ENCODE measurements at places on chromosomes 11 and 22.

GRCh38 chr22:37566329-37566837 lies 6.1 kb downstream of the CDC42EP1 start:
- DNase-seq = no peak

- no peak for DNase-seq
Measured at GRCh38 chr11:64716473-64717267, 6.3 kb downstream of the NRXN2 start.

DNA sequence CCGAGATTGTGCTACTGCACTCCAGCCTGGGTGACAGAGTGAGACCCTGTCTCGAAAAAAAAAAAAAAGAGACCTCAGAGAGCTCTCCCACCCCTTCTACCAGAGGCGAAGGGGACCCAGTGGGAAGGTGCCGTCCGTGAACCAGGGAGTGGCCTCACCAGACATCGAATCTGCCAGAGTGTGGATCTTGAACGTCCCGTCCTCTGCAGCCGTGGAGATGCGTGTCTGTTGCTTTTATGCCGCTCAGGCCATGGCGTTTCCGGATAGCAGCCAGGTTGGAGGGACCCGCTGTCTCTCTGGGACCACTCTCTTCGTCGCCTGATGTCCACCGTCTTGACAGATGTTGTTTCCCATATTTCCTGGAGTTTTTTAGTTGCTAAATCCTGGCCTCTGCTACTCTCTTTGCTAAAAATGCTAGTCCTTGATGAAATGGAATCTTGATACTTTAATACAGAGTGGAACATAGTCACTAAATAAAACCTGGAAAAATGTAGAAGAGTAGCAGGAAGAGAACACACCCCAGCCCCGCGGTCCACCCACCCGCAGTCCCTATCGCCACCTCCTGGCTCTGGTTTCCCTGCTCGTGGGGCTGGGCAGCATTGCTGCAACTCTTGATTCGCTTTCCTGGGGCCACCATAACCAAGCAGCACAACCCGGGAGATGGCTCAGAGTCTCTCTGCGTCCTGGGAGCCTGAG lies 12.0 kb upstream of the MUC6 start:
- DNase-seq = no peak

GRCh38 chr22:49975543-49976389 lies 15.2 kb downstream of the PIM3 start:
- no peak for DNase-seq

GRCh38 chr22:17744430-17744829 lies 29.8 kb downstream of the BID start:
- no peak for DNase-seq

DNA sequence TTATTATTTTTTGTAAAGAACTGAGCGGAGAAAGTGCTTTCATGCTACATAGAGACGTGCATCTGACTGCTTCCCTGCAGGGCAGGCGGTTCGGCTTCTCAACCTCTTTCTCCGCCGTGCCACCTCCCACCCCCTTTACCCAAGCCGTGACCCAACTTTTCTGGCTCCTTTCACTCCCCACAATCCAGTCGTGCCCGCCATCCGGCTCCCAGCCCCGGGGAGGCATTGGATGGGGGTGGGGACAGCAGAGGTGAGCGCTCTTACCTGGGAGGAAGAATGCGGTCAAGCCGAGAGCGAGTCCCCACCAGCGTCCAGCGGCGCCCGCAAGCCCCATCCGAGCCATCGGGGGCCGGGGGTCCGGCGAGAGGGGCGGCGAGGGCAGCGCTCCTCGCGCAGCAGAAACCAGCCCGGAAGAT lies 781 bp downstream of the NECTIN1 start:
- no peak for DNase-seq

DNA sequence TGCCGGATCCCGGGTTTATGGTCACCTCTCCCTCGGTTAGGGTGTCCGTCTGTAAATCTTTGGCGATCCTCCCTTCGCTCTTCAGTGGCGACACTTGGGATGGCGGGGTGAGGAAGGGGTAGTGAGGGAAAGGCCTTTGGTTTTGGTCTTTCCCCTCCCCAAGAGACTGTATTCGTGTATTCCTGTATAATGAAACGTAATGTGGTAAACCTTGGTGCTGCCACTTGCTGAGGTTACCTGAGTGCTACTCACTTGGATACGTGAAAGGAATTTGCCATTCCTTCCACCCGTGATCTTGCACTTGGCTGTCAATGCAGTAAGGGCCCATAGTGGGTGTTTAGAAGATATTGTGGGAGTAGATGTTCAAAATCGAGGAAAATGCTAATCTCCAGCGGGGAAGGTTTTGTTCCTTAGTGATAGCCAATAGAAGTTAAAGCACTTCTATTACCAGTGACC lies 578 bp upstream of the NUP160 start:
- no peak for DNase-seq

- DNase-seq = peak; percentile 56
Measured at GRCh38 chr11:114316980-114317786, 21.0 kb downstream of the NNMT start.

DNA sequence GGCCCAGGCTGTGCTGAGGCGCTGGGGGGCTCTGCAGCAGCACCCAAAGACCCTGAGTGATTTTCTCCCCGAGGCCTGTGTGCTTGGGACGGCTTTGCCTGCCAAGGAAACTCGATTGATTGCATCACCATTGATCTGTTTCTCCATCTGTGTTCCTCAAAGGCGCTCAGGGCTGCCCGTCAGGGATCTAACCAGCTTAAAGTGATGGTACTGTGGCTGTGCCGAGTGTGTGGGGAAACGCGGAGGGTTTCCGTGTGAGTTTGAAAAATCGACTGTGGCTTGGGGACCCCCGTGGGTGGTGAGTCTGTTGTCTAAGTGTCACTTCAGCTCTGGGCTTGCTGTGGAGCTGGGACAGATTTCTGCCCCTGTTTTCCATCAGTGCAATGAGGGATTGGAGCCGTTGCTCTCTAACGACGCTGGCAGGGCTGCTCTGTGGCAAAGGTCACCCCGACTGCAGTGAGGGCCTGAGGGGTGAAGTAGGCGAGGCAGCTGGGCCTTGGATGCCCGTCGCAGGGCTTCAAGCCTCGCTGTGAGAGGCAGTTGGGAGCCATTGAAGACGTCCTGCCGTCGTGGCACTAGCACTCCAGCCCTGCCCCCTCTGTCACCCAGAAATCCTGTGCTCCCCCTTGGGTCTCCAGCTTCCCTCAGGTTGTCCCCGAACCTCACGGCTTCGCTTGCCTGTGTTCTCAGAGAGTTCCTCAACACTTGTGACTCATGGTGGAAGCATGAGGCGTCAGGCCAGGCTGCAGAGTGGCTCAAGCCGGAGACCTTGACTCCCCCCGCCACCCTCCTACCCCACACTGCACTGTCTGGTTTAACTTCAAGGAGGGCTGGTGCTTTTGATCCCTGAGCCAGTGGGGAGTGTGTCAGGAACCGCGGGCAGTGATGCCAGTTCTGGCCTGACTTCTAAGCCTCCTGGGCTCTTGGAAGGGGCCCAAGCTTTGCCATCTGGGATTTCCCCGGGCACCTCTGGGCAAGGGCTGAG lies 21.8 kb downstream of the CACNA1I start:
- peak; percentile 64 for DNase-seq

DNA sequence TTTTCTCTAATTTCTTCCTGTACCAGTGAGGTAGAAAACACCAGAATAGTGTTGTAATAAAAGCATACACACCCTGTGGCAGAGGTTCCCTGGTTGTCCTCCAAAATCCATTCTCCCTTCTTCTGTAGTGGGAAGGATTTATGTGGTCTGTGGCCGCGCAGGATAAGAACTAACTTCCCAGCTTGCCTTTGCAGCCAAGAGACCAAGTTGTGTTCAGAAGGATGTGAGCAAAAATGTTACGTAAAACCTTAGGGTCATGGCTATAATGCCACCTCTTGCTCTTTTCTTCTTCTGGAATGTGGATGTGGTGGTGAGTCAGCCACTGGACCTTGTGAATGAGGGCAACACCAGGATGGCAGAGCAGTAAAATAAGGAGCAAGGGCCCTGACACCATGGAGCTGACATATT lies 28.4 kb downstream of the CCDC90B start:
- DNase-seq = peak; percentile 31

GRCh38 chr11:2452321-2453012 lies 7.7 kb downstream of the KCNQ1 start:
- peak; percentile 17 for DNase-seq

- DNase-seq = no peak
Measured at GRCh38 chr11:74681686-74682651, 49.3 kb downstream of the CHRDL2 start.

DNA sequence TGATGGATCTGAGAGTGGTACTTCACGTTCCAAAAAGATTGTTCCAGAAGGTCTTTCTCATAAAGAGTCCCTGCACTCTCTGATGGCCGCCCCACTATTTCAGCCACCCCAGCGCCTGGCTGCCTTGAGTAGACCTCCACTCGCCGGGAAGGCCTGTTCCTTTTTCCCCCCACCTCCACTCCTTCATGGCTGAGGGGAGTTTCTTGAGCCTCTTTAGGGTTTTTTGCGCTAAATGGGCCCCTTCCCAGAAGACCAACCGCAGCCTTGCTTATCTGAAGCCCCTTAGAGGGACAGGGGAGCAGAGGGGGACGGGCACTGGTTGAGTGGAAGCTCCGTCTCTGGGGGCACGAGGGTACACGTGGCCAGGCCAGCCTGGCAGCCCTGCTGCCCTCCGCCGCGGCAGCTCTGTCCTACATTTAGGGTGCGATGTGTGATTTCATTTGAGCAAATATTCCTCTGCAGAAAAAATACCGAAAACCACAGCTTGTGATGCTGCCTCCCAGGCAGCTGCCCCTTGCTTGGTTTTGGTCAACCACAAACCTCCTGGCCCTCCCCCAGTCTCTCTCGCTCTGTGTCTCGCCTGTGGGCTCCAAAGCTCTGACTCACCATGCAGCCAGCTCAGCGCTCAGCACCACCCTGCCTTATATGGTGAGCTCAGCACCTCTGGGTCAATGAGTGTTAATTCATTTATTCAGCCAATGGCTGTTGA lies 88.7 kb downstream of the TP53I11 start:
- peak; percentile 100 for DNase-seq

- DNase-seq = no peak
Measured at GRCh38 chr22:35209203-35209602, 48.1 kb upstream of the HMGXB4 start.

GRCh38 chr11:64880240-64881001 lies 2.0 kb upstream of the EHD1 start:
- DNase-seq = no peak

DNA sequence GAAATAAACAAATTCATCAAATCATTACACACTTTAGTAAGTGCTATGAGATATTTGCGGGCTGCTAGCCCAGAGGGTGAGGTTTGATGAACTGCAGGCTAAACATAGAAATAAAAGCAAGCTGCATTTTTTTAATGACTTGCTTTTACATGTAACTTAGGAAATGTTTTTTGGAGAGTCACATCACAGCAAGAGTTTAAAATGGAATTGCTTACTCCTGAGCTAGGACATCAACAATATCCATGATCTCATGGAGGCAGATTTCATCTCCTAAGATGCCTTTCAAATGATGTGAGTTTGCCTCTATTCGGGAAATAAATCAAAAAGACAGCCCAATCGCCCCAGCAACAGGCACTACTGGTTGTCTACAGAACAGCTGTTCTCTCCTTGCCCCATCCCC lies 73.4 kb upstream of the CD44 start:
- peak; percentile 79 for DNase-seq

GRCh38 chr22:35407362-35407761 lies 7.4 kb downstream of the MCM5 start:
- DNase-seq = no peak

- DNase-seq = no peak
Measured at GRCh38 chr11:28924004-28924403, 815.8 kb downstream of the METTL15 start.

GRCh38 chr11:9104580-9104979 lies 13.2 kb upstream of the SCUBE2 start:
- no peak for DNase-seq

DNA sequence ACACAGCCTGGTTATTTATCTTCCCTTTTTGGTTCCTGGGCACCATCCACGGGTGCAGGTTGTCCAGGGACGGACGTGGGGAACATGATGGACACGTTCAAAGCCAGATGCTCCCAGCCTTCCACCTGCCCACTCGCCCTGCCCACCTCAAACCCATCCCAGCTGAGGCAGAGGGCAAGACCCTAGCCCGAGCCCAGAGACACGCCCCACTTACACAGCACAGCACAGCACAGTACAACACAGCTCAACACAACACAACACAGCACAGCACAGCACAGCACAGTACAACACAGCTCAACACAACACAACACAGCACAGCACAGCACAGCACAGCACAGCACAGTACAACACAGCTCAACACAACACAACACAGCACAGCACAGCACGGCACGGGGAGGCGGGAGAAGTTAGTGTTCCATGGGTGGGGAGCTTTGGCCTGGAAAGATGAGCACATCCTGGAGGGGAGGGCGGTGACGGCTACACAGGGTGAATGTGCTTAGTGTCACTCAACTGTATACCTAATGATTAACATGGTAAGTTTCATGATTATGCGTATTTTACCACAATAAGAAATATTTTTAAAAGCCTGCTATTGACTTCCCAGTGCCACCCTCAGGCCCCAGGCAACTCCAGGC lies 1507.5 kb downstream of the BRD1 start:
- DNase-seq = no peak

- DNase-seq = no peak
Measured at GRCh38 chr11:125111001-125111342, 454 bp downstream of the TMEM218 start.

GRCh38 chr11:25983280-25983679 lies 348.6 kb upstream of the ANO3 start:
- DNase-seq = no peak

DNA sequence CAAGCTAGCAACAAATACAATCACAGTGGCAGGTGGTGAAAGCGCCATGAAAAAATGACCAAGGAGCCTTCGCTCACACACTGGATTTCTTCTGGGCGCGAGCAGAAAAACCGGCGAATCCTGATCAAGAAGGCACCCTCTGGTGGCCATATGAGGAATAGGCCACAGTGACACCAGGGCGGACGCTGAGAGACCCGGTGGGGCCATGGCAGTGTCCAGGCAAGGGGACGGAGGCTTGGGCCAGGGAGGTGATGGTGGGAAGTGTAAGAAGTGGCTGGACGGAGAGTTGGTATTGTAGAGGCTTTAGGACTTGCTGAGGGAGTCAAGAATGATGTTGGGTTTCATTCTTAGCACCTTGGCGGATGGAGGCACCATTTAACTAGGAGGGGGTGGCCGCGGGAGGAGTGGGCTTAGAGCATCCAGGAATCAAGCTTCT lies 16.9 kb upstream of the RAC2 start:
- DNase-seq = peak; percentile 49

DNA sequence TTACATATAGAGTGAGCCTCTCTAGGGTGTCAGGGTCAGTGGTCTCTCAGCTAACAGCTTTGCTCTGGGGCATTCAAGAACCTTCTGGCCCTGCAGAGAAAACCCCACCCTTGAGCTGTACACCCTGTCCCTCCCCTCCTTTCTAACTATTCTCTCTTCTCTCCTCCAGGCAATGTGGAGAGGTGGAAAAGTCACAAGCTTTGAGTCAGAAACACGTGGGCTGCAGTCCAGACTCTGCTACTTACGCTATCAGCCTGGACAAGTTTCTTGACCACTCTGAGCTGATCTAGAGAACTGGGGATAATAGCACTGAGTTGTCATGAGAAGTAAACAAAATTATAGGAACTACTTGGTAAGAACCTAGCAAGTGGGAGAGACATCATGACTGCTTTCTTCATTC lies 10.7 kb upstream of the FAM83F start:
- no peak for DNase-seq

GRCh38 chr11:71354394-71355105 lies 93.6 kb downstream of the DHCR7 start:
- no peak for DNase-seq
